ENCODE measurements at places on chromosomes 5 and 9.
A peak's percentile ranks its signal among the peaks of the same experiment; 100 is the strongest.

DNA sequence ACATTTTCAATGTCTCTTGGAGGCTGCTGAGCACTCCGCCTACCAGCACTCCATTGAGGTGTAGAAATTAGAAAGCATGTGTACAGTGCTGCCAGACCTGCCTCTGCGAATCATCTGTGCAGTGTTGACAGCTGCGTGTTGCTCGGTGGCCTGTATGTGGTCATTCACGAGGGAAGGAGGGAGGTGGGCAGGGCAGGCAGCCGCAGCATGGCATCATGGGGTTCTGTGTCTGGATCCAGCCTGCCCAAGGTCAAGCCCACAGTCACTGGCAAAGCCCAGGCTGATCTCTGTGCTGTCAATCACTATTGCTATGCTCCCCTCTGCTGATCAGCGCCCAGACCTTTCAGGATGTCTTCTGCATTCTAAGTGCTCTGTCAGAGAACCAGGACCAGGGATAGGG is 8.0 kb upstream of the PDZD2 start:
- no peak for DNase-seq

DNA sequence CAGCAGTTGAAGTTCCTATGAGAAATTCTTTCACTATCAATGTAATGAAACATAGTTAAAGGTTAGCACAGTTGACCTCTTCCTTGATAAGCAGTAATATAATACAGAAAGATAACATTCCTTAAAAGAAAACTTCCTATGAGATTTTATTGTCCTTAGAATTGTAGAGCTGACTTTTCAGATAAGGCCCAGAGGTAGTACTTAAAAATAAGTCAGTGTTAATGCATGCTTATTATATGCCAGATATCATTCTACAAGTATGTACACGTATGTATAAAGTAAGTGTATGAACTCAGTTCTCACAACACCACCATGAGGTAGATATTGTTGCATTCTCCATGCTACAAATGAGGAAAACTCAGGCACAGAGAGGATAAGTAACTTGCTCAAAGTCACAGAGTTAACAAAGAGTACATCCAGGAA is 15.3 kb downstream of the AP3S1 start:
- peak; percentile 32 for DNase-seq

DNA sequence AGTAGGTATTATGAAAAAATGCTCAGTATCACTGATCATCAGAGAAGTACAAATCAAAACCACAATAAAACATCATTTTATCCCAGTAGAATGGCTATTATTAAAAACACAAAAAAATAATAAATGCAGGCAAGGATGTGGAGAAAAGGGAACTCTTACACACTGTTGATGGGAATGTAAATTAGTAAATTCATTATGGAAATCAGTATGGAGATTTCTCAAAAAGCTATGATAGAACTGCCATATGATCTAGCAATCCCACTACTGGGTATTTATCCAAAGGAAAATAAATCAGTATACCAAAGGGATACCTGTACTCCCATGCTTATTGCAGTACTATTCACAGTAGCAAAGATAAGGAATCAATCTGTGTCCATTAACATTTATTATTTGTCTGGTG is 209.6 kb downstream of the FER start:
- DNase-seq, result no peak

DNA sequence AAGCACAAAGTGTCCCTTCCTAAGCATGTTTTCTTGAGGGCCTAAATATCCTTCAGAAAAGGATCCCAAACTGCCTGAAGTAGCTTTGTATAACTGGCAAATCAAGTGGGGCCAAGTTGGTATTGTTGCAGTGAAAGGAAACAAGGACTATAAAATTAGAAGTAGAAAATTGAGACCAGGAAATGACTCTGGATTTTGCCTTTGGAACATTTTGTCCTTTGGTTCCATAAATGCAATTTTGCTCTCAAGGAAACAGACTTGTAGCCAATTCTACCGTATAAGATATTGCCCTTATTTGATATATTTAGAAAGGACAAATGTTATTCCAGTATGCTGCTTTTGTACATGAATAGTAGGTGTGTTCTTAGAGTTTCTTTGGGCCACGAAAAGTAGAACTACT is 34.4 kb downstream of the RABGAP1 start:
- no peak for DNase-seq

DNA sequence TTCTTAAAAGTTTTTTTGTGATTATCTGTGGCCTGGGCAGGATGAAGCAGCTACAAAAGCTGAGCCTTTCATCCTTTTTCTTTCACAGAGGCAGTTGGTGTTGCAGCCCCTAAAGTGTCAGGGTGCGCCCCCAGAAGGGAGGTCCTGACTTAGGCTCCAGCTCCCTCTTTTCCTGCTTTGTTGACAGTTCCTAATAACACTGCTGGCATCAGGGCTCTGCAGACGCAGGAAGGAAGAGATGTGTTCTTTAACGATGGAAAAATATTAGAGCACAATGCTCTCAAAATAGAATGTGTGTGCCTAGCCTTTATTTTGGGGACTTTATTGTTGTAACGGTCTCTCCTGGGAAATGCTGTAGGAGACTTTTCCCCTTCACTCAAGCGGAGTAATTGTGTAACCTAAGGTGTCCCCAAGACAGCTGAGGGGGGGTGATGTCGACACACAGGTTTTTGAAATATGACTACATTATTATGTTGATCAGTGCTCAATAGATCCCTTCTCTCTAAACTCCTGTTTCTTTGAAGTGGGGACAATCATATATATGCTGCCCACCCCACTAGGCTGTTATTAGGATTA is 135.6 kb downstream of the SEMA6A start:
- peak; percentile 30 for DNase-seq

GRCh38 chr5:150649108-150650020 is 8.9 kb downstream of the SYNPO start:
- DNase-seq, result no peak

GRCh38 chr5:173045474-173045873 is 10.7 kb upstream of the CREBRF start:
- no peak for DNase-seq

- DNase-seq, result no peak
Observed at GRCh38 chr5:121675924-121676323, 175.8 kb upstream of the FTMT start.

GRCh38 chr5:88979244-88979643 is 96.3 kb upstream of the MEF2C start:
- DNase-seq, result no peak

DNA sequence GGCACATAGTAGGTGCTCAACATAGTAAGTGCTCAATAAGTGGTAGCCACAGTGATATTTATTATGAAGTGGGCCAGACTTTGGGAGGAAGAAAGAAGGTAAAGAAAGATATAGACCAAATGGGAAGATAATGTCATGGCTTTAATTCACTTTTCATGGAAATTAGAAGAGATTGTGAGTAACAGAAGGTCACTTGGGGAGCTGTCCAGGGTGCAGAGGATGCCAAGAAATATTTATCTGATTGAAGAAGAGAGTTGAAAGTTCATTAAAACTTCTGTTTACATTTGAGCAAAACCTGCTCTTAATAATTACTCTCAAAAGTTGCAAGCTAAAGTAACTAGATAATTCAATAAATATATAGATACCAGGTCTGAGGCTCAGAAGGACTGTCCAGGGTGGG is 28.3 kb upstream of the IL33 start:
- DNase-seq, result no peak

- no peak for DNase-seq
Observed at GRCh38 chr9:17536027-17536426, 42.8 kb upstream of the SH3GL2 start.

GRCh38 chr5:133868946-133869518 is 99.4 kb downstream of the C5orf15 start:
- peak; percentile 71 for DNase-seq

DNA sequence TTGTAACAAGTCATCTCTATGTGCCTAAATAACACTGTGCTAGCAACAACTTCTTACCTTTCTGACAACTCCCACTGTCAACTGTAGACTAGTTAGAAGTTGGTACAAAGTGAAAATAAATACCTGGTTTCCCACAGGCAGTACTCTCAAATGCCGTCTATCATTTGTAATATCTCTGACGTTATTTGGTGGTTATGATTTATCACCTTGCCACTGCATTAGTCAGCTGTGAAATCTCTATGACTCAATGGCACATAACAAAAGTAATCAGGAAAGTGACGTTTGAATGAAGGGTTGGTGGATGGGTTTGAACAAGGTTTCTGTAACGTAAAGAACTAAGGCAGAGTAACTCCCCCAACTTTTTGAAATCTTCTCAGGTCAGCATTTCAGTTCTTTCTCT is 592.3 kb downstream of the MAT2B start:
- no peak for DNase-seq

- DNase-seq, result no peak
Observed at GRCh38 chr5:82570-82969, 9.4 kb upstream of the PLEKHG4B start.

DNA sequence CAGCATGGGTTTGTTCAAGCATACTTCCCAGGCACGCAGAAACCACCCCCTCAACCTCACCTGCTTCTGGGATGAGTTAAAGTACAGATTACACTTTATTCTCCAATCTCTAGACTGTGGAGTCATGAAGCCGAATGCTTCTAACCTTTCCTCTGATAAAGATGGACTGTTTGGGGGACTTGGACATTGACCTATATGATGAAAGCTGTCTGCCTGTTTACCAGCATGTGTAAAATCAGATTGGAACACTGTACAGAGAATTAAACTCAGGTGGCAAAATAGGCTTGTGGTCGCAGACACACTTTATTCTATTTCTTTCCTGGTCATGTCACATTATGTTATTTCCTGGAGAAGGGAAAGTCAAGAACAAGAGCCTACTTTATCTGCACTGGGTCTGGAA is 25.7 kb downstream of the IL9 start:
- no peak for DNase-seq

GRCh38 chr5:169390265-169390664 is 89.3 kb upstream of the SLIT3 start:
- DNase-seq, result no peak

DNA sequence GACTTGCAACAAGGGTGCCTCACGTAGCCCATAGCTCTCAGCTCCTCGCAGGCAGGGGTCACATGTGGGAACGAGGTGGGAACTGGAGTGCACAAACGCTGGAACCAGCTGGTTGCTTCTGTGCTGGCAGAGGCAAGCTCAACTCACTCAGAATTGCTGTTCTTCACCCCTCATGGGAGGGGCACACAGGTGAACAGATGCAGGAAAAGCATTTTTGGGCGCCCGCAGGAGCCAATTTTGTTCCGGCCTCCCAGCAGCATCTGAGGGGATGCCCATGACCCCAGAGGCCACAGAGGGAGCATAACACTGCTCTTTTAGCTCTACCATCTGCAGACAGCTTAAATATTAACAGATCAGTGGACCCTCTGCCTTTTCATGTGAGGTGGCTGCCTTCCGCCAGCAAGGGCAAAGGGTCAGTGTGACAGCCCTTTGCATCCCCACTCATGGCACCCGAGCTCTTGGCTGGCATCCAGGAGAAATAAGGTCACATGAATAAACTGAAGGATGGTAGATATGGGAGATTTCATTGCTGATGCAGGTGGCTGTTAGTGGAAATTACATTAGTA is 196.2 kb downstream of the SLCO4C1 start:
- DNase-seq, result peak; percentile 11
